ENCODE measurements at places on chromosomes 11 and 22. TPM values are rescaled to one million over a fixed set of nuclear protein-coding genes. Genes with fewer than 3 reads are reported as not detected.

Gene GRM5
- polyA plus RNA-seq: not detected

Gene PLCB3
- 11.1 TPM for polyA plus RNA-seq

Gene CNTN5
- polyA plus RNA-seq: not detected

Gene OR52I1
- not detected for polyA plus RNA-seq

Gene MMP1
- polyA plus RNA-seq: 0.09 TPM

Gene LMO2
- 44.0 TPM for polyA plus RNA-seq

Gene NUDT8
- 11.0 TPM for polyA plus RNA-seq

Gene LARGE2
- not detected for polyA plus RNA-seq

Gene CARD18
- polyA plus RNA-seq: not detected

Gene MAPK8IP1
- polyA plus RNA-seq: 3.4 TPM

Gene DDIAS
- polyA plus RNA-seq: 0.34 TPM

Gene P4HA3
- polyA plus RNA-seq: 0.67 TPM

Gene BAIAP2L2
- polyA plus RNA-seq: 0.38 TPM

Gene SLC22A25
- not detected for polyA plus RNA-seq

Gene MIAT
- 1.1 TPM for polyA plus RNA-seq

Gene PRRG4
- polyA plus RNA-seq: 0.54 TPM

Gene MISFA
- polyA plus RNA-seq: 1.1 TPM
